ENCODE measurements at places on chromosomes 13 and 19.

- no peak for DNase-seq
Observed at GRCh38 chr19:38696729-38697055, 47.6 kb downstream of the CAPN12 start.

GRCh38 chr13:86882107-86882506, 789.1 kb upstream of the SLITRK5 start:
- DNase-seq: no peak

GRCh38 chr13:37475966-37476365, 122.6 kb downstream of the POSTN start:
- no peak for DNase-seq

DNA sequence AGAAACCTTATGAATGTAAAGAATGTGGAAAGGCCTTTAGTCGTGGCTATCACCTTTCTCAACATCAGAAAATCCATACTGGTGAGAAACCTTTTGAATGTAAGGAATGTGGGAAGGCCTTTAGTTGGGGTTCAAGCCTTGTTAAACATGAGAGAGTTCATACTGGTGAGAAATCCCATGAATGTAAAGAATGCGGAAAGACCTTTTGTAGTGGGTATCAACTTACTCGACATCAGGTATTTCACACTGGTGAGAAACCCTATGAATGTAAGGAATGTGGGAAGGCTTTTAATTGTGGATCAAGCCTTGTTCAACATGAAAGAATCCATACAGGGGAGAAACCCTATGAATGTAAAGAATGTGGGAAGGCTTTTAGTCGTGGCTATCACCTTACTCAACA, 20.8 kb downstream of the ZNF283 start:
- DNase-seq: no peak

- no peak for DNase-seq
Observed at GRCh38 chr13:26593661-26594060, 36.2 kb downstream of the WASF3 start.

DNA sequence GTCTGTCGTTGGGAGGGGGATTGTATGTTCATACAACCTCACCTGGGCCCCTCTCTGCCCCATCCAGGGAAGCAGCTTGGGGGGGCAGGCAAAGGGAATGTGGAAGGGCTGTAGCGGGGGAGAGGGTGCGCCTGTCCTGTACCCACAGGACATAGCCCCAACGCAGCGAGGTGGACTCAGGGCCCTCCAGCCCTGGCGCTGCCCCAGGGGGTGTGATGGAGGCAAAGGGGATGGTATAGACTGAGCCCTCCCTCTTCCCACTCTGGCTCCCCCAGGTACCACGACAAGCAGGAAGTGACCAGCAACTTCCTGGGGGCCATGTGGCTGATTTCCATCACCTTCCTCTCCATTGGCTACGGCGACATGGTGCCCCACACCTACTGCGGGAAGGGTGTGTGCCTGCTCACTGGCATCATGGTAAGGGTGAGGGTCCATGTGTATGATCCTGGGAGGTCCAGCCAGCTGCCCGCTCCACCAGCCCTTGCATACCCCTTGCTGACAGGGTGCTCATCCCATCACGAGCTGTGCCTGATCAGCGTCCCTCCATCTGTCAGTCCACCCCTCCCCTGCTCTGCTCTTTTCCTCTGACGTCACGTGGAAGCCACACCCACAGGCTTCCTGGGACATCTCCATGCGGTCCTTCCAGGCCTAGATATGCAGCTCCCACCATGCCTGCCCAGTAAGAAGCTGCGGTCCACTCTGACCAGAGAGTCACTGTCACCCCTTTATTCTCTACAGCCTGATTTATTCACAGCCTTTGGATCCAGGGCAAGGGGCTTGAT, 18.3 kb downstream of the KCNN1 start:
- no peak for DNase-seq

DNA sequence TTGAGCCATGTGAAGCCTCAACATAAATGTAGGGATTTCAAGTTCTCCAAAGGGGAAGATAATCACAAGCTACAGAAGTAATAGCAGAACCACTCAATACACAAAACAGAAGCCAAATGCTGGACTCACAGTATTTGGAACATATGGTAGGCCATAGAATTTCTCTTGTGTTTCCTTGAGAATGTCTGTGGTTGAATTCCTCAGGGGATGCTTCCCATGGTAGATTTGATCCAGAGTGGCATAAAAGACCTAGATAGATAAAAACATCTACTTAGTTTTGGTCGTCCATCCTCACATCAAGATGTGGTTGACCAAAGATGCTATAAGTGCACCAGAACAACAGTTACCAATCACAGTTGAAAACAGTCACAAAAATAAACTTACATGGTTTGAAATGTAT, 83.4 kb downstream of the MIPEP start:
- no peak for DNase-seq

DNA sequence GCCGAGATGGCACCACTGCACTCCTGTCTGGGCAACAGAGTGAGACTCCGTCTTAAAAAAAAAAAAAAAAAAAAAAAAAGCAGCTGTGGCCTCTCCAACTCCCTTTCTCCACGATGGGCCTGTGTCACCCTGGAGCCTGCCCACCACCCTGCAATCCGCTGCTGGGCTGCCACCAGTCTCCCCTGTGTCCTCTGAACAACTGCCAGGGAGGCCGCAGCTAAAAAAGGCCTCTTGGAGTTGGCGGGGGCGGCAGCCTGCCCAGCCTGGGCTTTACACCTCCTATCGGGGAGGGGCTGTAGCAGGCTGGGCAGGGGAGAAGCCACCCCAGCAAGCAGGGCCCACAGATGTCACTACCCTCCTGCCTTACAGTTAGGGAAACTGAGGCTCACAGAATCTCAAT, 3.5 kb downstream of the CDC37 start:
- DNase-seq: no peak

- DNase-seq: no peak
Observed at GRCh38 chr19:41435936-41436673, 3.6 kb downstream of the DMAC2 start.

GRCh38 chr19:32895384-32895783, 25.8 kb upstream of the SLC7A9 start:
- no peak for DNase-seq

DNA sequence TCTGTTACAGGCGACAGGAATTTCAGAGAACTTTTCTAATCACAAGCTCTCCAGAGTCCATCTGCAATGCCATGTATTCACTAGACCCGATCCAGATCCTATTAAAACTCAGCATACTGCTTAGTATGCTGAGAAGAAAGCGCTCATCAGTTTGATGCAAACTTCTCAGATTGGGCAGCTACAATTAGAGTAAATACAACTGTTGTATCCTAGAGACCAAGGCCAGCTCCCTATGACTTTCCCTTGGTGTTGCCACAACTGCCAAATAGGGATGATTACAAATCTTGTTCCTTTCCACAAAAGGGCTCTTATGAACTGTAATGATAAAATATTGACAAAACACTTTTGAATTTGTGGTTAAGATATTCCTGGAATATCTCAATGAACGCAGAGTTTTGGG, 191.2 kb downstream of the SPRY2 start:
- no peak for DNase-seq

GRCh38 chr19:41657157-41657556, 30.3 kb upstream of the CEACAM4 start:
- no peak for DNase-seq

GRCh38 chr19:35194012-35194984, 34.2 kb downstream of the FAM187B start:
- no peak for DNase-seq

GRCh38 chr19:9166846-9167245, 11.9 kb upstream of the OR7D2 start:
- DNase-seq: no peak

DNA sequence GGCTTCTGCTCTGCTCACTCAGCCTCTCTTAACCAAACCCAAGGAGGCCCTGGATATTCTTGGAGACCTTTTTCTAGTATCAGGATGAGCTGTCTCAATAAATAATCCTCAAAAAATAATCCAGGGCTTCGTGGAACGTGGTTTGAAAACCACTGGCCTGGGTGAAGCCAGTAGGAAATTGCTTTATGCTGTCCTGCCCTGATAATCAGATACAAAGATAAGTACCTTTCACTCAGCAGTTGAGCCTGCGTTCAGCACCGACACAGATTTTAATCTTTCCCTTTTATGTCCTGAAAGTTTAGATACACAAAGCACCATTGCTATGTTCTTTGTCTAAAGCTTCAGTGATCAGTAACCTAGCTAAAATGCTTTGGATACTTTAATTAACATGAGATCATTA, 460.0 kb downstream of the RFC3 start:
- DNase-seq: no peak

DNA sequence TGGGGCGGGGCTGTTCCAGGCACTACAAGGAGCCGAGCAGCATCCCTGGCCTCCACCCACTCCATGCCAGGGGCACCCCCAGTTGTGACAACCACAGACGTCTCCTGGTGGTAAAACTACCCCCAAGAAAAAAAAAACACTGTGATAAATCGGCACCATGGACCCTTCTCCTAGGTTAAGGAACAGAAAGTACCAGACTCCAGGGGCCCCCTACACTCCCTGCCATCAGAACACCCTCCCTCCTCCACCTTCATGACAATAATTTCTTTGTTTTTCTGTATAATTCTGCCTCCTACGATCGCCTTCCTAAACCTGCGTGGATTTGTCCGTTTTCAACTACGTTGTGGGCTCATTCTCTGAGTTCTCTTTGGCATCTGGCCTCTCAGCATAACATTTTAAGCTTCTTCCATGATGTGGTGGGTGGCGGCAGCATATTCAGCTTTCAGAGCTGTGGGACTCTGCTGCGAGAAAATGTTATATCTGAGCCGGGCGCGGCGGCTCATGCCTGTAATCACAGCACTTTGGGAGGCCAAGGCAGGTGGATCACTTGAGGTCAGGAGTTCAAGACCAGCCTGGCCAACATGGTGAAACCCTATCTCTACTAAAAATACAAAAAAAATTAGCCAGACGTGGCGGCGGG, 8.6 kb downstream of the TLE2 start:
- no peak for DNase-seq

DNA sequence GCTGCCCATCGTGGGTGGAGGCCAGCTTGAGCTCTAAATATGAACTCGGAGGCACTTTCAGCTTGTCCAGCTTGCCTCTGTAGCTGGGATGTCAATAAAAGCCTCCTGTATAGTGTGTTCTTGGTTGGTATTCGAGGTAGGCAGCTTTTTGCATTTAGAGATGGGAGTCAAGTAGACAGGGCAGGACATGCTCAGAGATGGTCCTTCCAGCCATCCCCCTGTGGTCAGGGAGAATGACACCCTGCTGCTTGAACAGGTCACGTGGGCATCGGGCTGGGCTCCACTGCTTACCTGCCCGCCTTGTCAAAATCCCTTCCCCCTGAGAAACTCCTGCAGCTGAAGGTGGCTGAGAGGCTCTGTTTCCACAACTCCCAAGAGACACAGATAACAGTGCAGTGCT, 302.5 kb downstream of the ZNF536 start:
- DNase-seq: no peak

DNA sequence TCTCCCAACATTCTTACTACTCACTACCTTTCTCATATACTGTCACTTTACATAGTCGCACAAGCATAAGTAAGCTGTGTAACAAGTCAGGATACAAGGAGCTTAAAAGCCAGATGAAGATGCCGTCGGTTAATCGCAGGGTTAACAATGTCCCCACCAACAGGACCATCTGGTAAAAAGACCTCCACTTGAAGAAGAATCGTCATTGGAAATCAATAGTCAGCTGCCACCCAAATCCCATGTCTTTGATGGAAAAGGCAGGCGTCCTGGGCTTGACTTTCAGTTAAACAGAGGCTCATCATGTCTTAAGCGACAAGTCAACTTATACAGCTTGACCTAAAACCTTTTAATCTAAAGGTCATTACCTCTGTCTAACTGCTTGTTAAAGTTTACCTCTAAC, 27.2 kb downstream of the DOCK9 start:
- no peak for DNase-seq

DNA sequence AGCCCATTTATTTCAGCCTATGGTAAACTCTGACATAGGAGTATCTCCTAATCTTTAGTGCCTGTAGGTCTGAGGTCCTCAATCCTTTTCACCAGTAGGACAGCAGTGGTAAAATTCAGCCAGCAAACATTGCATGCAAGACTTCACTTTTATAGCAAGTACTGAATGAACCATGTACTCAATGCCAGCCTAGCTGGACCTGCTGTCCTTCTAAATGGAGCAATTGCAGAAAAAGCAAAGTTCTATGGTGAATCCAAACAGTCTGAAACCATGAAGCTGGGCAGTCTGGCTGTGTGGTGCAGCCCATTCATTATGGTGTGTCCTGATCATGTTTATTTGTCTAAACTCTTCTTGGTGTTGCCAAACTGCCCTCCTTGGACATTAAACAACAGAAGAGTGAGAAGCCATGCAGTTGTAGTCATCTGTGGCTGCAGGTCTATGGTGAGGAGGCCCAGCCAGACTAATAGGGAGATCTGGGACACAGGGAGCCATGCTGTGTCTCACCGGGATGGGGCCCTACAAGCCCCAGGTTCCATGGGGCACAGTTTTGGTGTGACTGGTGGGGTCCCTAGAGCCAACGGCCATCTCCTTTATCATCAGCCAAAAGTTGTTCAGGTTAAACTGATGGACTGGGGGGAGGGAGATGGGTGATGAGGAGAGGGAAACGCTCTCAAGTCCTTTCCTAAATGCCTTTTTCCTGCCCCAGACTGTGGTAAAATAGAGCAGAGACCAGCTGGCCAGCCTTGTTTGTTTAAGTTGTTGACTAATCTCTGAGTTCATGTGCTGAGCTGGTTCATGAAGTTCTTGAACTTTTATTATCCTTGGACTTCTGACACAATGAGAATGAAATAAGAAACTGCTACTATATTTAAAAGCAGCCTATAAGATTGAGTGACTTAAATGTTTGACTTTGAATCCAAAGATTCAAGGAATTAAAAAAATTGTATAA, 20.6 kb upstream of the TNFSF11 start:
- no peak for DNase-seq

GRCh38 chr13:44267980-44268379, 105.6 kb upstream of the SERP2 start:
- DNase-seq: no peak

GRCh38 chr19:48533770-48534169, 18.2 kb upstream of the SULT2B1 start:
- DNase-seq: no peak

GRCh38 chr13:113365971-113366588, 2.1 kb upstream of the GRTP1 start:
- DNase-seq: no peak

- DNase-seq: no peak
Observed at GRCh38 chr19:50629801-50630200, 9.9 kb downstream of the SYT3 start.
